ENCODE measurements at places on chromosomes 11 and 22.

DNA sequence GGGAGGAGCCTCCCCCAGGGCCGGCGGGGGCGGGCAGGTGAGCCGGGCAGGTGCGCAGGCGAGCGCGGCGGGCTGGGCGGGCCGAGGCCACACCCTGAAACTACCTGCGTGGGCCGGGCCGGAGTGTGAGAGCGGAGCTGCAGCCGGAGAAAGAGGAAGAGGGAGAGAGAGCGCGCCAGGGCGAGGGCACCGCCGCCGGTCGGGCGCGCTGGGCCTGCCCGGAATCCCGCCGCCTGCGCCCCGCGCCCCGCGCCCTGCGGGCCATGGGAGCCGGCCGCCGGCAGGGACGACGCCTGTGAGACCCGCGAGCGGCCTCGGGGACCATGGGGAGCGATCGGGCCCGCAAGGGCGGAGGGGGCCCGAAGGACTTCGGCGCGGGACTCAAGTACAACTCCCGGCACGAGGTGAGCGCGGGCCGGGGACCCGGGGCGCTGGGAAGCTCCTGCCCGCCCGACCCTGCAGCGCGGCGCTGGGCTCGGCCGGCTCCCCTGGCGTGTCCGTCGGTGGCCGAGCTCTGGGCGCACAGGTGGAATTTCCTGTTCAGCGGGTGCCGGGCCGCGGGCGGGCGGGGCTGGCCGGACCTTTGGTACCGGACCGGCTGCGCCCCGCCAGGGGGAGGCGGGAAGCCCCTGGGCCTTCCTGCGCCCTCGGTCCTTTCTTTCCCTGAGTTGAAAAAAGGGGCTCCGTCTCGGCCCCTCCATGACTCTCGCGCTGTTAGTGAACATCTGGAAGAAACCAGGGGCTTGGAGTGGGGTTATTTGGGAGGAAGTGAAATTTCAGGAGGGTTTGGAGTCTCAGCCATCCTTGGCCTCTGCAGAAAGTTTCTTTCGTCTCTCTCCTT is at the start of gene ST14:
ST14 (plus strand) TSS at position 126 of the 841 bp plus-strand sequence; CDS start at position 324, 198 bp downstream.
- DNase-seq = no peak

DNA sequence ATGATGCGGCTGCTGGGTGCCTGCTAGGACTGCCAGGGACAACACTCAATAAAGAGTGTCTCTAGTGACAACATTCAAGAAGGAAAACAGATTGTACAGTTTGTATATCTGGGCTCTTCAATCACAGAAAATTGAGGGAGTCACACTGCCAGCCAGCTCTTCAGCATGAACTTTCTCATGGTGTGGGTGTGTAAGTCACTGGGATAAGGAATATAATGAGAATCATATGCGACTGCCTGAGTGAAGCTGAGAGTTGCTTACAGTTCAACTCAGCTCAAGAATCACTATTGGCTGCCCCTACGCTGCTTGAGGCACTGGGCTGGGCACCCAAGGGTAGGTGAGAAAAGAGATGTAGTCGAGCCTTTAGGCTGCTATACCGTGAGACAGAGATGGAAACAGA is 328.1 kb upstream of the PITPNB start:
- peak; percentile 74 for DNase-seq

DNA sequence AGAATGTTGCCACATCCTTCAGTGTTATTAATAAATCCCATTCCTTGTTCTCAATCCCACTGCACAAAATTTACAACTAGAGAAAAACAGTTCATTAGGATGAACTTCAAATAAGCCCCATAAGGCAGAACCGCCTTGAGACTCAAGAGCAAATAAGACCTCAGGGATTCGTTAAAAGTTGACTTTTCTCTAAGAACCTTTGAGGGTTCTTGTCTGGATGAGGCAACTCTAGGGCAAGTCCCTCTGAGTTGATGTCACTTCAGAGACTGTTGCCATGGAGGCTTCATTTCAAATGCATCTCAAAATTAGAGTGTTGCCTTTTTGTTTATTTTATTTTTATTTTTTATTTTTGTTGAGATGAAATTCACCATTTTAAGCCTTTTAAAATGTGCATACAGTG is 19.8 kb upstream of the PANX3 start:
- no peak for DNase-seq

DNA sequence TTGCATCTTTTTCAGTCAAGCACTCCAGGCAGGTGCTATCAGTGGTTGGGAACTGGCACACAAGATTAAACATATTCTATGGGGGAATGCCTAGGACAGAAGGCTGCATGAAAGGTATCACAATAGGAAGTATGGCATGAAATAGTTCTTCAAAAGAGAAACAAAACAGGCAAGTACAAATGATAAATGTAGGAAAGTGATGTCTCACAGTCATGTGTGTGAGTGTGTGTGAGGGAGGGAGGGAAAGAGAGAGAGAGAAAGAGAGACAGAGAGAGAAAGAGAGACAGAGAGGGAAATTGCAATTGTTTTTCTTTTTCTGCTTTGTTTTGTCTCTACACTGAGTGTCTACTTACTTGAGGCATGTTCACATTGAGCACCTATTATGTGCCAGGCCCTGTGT is 456.3 kb downstream of the MIAT start:
- DNase-seq = no peak

DNA sequence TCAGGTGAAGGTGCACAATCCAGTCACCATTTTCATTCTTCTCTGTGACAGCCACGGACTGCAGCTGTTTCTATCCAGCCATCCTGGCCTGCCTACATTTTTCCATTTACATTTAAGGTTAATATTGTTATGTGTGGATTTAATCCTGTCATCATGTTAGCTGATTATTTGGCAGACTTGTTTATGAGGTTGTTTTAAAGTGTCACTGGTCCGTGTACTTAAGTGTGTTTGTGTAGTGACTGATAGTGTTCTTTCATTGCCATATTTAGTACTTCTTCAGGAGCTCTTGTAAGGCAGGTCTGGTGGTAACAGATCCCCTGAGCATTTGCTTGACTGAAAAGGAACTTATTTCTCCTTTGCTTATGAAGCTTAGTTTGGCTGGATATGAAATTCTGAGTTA is 364.2 kb downstream of the JRKL start:
- no peak for DNase-seq

GRCh38 chr11:6547177-6547576 is 50.1 kb downstream of the DNHD1 start:
- DNase-seq = no peak

DNA sequence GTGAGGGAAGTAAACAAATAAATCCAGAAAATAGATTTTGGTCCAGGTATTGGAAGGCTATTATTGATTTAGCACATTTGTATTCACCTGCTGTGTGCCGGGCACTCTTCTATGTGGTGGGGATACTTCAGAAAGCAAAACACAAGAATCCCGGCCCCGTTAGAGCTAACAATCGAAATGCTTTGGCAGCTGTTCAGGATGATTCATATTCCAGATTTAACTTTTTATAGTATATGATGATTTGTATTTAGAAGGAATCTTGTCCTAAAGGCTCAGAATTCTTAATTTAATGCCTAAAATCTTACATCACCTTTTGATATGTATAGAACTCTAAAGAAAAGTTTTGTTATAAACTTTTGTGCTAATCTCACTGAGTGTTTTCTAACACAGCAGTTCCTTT is 28.0 kb downstream of the ZC3H12C start:
- peak; percentile 77 for DNase-seq

GRCh38 chr11:111941963-111942362 is 4.8 kb downstream of the DIXDC1 start:
- DNase-seq = no peak

- no peak for DNase-seq
Observed at GRCh38 chr11:63014408-63015055, 1.1 kb downstream of the SLC22A8 start.

DNA sequence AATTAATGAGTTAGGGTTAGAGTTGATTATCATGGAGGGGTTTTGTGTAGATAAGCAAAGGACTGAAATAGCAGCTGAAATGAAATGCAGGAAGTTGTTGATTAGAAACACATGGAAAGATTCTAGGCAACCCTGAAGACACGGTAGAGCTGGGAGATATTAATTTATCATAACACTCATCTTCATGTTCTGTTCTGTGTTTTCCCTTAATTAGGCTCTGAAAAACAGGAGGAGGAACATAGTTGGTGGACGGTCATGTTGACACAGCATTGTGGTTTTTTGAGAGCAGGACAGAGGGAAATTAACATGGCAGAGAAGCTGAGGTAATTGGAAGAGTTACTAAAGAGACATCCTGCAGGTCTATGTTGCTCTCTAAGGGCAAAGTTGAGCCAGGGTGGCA is 138.8 kb upstream of the UBASH3B start:
- DNase-seq = peak; percentile 40

Measured in fibroblast of skin of abdomen (primary cell).